RPMI7951 (cell line): ENCODE measurements at places on chromosomes 1 and 21. TPM values are rescaled to one million over a fixed set of nuclear protein-coding genes. Genes with fewer than 3 reads are reported as not detected.

DNA sequence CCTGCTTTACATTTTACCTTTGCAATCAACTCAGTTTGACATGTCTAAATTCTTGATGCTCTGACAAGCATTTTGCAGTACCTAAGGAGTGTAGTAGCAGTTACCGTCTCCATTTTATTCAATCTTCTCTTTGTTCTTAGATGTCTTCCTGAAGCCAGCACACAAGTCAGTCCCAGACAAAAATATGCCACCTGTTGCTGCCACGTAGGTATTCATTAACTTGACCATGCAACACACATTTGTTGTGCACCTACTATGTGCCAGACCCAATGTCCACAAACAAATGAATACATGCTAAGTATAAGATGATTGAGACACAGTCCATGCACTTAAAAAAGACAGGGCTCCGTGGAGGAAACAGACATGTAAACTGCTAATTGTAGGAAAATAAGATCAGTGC, 81.5 kb upstream of the NGF start:
- no peak for DNase-seq

GRCh38 chr1:218412171-218412570, 67.0 kb downstream of the TGFB2 start:
- DNase-seq = peak; percentile 55

GRCh38 chr1:27138368-27138767, 16.6 kb downstream of the SLC9A1 start:
- DNase-seq = no peak

DNA sequence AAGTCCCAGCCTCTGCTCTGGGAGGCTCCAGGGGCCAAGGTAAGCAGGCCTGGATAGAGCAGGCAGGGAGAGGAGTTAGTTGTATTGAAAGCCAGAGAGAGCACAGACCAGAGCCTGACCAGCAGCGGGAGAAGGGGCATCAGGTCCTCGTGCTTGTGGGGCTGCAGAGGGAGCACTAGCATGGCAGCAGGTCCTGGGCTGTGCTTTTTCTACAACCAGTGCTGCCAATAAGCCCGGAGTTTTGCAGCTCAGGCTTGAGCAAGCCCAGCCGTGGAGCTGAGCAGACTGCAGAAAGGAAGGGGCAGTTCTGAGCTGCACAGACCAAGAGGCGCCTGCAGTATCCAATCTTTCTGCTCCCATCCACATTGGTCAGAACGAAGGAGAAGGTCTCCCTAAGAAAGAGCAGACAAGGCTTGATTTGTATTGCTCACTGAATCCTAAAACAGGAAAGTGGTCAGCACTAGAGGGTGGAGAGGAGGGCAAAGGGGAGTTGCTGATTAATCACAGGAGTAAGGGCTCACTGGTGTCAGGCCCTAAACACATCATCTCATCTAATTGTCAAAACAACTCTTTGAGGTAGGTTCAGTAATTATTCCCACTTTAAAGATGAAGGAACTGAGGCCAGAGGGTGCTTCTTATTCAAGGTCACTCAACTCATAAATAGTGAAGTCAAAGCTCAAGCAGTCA, 2.7 kb downstream of the DENND2D start:
- peak; percentile 25 for DNase-seq

GRCh38 chr1:40308036-40308727, 8.9 kb downstream of the COL9A2 start:
- no peak for DNase-seq

DNA sequence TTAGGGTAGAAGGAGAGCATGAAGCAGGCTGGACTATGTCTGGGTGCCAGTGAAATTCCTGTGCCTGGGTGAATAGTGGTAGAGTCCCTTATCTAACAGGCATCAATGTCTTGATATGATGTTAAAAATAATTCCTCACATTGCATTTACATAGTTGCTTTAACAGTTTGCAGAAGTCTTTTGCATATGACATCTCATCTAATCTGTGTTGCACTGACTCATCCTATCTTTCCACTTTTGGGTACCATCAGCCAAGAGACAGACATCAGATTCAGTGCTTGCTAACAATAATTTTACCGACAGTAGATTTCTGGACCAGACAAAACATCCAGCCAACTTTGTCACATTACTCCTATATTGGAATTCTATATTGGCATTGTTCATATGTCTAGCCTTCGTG, 92.5 kb downstream of the WDR64 start:
- no peak for DNase-seq

DNA sequence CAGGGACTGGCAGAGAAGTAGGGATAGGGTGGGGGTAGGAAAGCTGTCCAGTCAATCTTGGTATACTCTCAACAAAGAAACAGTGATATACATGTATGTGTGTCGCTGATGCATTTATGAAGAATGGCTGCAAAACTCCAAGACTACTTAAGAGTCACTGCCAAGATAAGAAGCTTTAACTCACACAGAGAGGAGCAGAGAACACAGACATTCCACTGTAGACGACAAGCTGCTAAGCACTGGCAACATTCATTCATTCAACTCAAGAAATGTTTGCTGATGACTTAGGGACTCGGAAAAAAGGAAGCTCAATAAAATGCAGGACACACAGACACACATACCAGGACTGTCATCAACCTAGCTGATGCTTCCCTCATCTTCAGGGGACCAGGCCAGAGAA, 5.5 kb downstream of the CTNNBIP1 start:
- DNase-seq = no peak

DNA sequence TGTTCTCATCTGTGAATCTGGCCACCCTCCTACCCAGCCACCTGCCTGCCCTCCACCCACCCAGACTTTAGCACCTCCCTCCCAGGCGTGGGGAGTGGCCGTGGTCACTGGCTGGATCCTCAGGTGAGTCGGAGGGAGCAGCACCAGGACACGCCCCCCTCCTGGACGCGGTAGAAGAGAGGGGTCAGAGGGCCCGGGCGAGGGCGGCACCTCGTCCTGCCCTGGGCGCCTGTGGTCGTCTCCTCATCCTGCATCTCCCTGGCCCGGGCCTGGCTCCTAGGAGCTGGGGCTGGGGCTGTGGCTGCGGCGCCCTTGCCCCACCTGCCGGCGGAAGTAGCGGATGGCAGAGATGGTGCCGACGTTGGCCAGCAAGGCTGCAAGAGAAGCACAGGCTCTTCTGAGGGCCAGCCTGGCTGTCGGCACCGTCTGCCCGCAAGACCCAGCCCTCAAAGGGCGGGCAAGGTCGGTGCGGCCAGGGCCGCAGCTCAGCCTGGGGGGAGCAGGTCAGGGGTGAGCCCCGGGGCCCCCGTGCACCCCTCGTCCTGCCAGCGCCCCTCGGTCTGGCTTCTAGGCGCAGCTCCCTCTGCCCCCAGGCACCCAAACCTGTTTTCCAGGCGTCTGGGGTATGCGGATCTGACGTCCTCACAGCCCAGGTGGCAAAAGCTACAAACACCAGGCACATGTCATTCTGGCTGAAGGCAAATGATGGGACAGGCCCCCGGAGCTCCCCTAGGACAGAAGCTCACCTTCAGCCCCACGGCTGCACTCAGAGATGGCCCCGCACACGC, 5.8 kb downstream of the PERM1 start:
- DNase-seq = peak; percentile 72

CELA2A gene
- not detected in 2 replicates for total RNA-seq
